Stimulated activated naive CD4-positive, alpha-beta T cell treated with Interleukin-2 at 50 U/mL for 16 hours (primary cell): ENCODE measurements at places on chromosomes 6 and 20.
A peak's percentile ranks its signal among the peaks of the same experiment; 100 is the strongest.

DNA sequence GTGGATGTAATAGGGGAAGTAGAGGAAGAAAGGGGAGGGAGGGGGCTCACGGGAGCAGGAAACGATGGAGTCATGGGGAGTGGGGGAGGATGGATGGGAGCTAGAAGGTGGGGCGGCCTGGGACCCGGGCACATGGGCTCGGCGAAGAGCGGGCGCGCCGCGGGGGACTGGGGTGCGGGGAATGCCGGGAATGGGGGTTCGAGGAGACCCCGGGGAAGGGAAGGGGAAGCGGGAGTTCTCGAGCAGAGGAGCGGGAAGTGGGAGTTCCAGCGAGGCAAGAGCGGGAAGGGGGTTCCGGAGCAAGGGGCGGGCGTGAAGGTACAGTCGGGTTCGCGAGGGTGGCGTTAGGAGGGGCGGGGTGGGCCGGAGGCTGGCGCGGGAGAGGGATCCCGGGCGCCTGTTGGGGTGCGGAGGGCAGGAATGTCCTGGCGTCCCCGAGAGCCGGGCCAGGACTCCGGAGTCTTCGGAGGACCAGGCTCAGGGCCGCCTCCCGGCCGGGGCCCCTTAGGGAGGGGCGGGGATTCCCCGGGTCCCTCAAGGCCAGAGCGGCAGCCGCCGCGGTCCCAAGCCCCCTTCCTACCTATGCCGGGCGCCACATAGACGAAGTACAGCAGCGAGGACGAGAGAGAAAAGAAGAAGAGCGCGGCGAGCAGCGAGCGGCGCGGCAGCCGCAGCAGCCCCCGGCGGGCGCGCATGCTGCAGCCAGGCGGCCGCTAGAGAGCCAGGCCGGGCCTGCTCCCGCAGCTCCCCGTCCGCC lies 504 bp downstream of the B4GALT5 start:
- no peak for DNase-seq

DNA sequence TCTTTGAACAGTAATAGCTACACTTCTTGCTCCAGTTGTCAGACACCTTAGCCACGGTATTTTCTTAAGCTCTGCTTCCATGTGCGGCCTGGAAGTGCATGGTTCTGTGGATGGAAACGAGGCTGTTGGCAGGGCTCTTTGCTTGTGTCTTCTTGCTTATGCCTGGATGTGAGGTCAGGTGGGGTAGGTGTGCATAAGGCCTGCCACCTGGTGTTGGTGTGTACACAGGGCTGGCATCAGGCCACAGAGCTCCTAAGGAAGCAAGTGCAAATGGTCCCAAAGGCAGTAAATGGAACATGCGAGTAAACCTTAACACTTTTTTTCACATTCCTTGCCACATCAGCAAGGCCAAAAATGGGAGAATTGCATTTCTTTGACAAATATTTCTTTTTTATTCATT lies 158.1 kb upstream of the GMDS start:
- no peak for DNase-seq

GRCh38 chr20:51953731-51954340 lies 151.5 kb upstream of the SALL4 start:
- DNase-seq: no peak

DNA sequence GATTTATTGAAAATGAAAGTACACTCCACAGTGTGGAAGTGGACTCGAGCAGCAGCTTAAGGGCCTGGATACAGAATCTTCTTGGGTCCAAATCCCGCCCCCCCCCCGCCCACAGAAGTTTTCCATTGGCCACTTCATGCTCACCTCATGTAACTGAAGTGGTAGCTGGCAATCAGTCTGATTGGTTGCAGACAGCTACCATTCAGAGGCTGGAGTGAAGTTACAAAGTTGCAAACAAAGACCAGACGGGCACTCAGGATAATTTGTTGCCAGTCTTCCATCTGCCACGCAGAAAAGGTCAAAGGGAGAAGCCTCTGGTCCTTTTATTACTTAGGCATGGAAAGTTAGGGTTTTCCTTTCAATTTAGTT lies 25.8 kb upstream of the FABP7 start:
- DNase-seq: no peak

DNA sequence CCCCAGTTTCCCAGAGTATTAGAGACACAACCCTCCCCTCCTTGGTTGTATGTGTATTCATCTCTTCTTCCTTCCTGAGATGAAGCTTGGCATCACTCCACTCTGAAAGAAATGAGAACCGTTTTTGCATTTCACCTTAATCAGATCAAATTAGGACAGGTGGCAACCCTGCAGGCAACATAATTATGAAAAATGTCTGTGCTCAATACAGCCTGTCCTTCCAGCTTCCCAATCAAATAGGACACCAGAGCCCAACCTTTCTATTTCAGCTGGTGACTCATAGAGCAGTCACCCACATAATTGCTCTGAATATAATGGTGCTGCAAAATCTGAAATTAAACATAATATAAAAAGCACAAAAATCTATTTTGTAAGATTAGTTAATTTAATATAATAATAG lies 310.2 kb upstream of the AGPAT4 start:
- no peak for DNase-seq

- no peak for DNase-seq
These were observed 539.3 kb upstream of the ID4 start for GRCh38 chr6:19297880-19298279.

- DNase-seq: no peak
These were observed 92.7 kb downstream of the CD40 start for GRCh38 chr20:46210672-46211330.

- no peak for DNase-seq
These were observed 354.2 kb downstream of the GRIK2 start for GRCh38 chr6:101747716-101748115.

DNA sequence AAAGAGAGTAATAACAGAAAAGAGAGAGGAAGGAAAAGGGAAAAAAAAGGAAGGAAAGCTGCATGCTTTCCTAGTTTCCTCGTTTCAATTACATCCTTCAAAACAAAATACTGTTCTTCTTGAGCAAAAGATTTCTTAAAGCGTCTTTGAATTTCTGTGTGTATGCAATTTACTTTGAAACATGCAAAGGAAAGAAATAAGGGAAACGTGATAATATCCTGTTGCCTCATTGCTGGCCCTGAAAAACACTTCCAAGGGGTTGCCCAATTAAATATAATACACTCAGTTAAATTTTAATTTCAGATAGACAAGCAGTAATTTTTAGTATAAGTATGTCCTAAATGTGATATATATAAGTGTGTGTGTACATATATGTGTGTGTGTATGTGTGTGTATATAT lies 51.2 kb upstream of the TPD52L1 start:
- DNase-seq: no peak

GRCh38 chr6:107868867-107869611 lies 44.9 kb upstream of the SCML4 start:
- no peak for DNase-seq

- no peak for DNase-seq
These were observed 48.0 kb upstream of the SEC63 start for GRCh38 chr6:108005961-108006360.

GRCh38 chr20:53355790-53356189 lies 237.8 kb downstream of the ZNF217 start:
- no peak for DNase-seq

GRCh38 chr6:82441047-82441855 lies 77.6 kb downstream of the TPBG start:
- no peak for DNase-seq

- no peak for DNase-seq
These were observed 42.2 kb upstream of the SPTLC3 start for GRCh38 chr20:12966468-12967085.

GRCh38 chr6:117498159-117498558 lies 15.7 kb downstream of the DCBLD1 start:
- no peak for DNase-seq

- DNase-seq: no peak
These were observed 1.9 kb downstream of the RNF39 start for GRCh38 chr6:30073489-30074235.

GRCh38 chr6:116533233-116533957 lies 12.1 kb downstream of the TRAPPC3L start:
- no peak for DNase-seq

GRCh38 chr6:52557389-52558265 lies 19.2 kb downstream of the TRAM2 start:
- no peak for DNase-seq

- no peak for DNase-seq
These were observed 407.5 kb upstream of the PLCB4 start for GRCh38 chr20:8661229-8661952.

- DNase-seq: no peak
These were observed 43.0 kb downstream of the FOXP4 start for GRCh38 chr6:41589223-41589622.

DNA sequence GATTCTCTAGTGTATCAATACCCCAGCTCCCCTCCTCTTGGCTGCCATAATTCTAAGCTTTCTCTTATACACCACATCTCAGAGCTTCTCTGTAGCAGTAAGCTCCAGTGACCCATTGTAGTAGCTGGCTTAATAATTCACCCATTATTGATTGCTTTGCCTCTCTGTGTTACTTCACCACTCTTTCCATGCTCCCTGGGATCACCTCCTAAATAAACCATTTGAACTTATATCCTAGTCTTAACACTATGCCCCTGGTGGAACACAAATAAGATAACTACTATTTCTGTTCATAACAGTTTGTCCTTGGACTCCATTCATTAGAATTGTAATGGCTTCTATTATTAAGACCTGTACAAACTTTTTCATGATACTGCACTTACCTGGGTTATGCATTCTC lies 758.9 kb downstream of the KIF16B start:
- DNase-seq: no peak

DNA sequence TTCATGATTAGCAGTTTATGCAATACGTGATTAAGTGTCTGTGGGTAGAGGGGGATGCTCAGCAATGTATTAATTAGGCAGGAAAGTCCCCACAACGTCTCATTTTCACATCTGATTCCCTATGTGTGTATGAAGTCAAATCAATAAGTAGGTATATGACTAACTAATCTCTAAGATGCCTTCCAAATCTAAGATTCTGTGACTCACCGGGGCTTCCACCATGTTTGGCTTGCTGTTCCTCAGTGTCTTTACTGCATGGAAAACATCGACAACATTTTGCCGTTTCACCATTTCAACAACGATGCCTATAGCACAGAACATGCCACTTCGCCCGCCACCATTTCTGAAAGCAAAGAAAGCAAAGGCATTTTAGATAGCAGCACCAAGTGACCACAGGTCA lies 72.0 kb upstream of the THEMIS start:
- peak; percentile 44 for DNase-seq

DNA sequence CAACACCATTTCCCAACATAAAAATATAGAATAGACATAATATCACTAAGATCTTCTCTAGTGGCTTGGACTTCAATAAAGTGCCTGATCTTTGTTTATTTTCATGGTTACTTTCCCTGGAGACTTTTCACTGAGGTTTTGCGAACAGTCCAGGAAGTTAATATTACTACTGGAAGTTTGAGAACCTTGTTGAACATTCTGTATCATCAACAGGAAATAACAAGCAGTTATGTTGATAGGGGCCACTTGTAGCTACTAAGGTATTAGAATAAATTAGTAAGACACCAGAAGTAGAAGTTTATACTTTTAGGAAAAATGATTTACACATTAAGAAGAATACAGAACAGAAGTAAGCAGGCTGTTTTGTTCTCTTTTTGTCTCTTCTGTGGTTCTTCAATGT lies 180.2 kb downstream of the TFAP2B start:
- DNase-seq: no peak

- DNase-seq: no peak
These were observed 27.8 kb upstream of the SRPK1 start for GRCh38 chr6:35948725-35949124.

GRCh38 chr6:82088978-82089771 lies 158.4 kb downstream of the IBTK start:
- DNase-seq: no peak

GRCh38 chr6:124131259-124131658 lies 327.6 kb downstream of the NKAIN2 start:
- no peak for DNase-seq

- DNase-seq: no peak
These were observed 62.7 kb upstream of the XRN2 start for GRCh38 chr20:21240394-21240793.

DNA sequence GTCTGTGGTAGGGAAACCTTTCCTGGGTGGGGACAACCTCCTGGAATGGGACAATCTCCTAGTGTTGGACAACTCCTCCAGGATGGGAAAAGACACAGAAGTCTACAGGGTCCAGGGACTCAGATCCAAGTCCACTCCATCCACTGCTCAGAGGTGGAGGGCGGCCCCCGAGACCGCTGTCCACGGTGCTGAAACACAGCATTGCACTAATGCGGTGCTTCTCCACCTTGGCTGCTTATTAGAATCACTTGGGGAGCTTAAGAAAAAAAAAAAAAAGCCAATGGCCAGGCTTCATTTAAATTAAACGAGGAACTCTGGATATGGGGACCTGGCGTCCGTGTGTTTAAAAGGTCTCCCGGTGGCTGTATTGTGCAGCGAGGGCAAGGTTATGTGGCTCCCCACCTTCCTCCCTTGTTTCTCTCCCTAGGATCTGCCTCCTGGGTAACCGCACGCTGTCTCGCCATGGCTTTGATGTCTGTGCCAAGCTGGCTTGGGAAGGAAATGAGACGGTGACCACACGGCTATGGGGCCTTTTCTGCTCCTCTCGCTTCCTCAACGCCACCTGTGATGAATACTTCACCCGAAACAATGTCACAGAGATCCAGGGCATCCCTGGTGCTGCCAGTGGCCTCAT lies 12.0 kb downstream of the SLC12A5 start:
- DNase-seq: peak; percentile 21

GRCh38 chr6:83307849-83308248 lies 114.7 kb downstream of the RWDD2A start:
- no peak for DNase-seq

GRCh38 chr20:45041464-45042337 lies 59.2 kb downstream of the KCNS1 start:
- DNase-seq: no peak

- DNase-seq: no peak
These were observed 434.6 kb downstream of the CD109 start for GRCh38 chr6:74130641-74131040.

- DNase-seq: no peak
These were observed 532.2 kb downstream of the CDH26 start for GRCh38 chr20:60490217-60491050.

DNA sequence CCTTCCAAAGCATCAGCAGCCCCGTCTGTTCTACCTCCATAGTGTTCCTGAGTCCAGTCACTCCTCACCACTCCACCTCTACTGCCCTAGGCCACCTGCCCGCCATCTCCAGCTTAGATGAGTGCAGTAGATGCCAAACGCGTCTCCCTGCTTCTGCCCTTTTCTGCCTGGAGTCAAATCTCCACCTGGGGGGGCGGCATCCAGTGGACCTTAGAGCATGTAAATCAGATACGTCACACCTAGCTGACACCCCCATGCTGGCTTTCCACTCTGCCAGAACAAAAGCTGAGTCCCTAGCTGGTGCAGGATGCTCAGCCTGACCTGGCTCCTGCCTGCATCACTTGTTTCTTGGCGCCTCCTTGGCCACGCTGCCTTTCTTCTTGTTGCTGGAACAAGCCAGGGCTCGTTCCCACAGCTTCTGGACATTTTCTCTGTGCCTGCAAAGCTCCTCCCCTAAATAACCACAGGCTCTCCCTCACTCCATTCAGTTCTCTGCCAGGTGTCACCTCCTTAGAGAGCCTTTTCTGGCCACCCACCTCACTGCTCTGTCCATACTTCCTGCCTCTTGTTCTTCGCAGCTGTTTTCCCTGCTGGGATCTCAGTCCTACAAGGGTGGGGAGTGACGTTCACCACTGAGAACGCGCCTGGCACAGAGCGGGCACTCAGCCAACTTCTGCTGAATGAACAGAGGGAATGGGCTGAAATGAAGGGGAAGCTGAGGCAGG lies 5.8 kb downstream of the DDR1 start:
- no peak for DNase-seq

- peak; percentile 94 for DNase-seq
These were observed 8.7 kb upstream of the AP5S1 start for GRCh38 chr20:3811467-3812258.

GRCh38 chr6:145815309-145816274 lies 997 bp upstream of the FBXO30 start:
- no peak for DNase-seq

GRCh38 chr6:145508107-145508506 lies 227.2 kb downstream of the EPM2A start:
- DNase-seq: no peak
